CD4-positive, alpha-beta T cell (primary cell): ENCODE measurements at places on chromosomes 3 and 15.

GRCh38 chr15:75779504-75779903 lies 63.7 kb upstream of the UBE2Q2 start:
- no peak for DNase-seq
- no peaks in the 10 kb centered on the region for H3K27me3 ChIP-seq
- no peak overlapping the region for H3K27ac ChIP-seq
- H3K4me1 ChIP-seq: no peaks in the 10 kb centered on the region

DNA sequence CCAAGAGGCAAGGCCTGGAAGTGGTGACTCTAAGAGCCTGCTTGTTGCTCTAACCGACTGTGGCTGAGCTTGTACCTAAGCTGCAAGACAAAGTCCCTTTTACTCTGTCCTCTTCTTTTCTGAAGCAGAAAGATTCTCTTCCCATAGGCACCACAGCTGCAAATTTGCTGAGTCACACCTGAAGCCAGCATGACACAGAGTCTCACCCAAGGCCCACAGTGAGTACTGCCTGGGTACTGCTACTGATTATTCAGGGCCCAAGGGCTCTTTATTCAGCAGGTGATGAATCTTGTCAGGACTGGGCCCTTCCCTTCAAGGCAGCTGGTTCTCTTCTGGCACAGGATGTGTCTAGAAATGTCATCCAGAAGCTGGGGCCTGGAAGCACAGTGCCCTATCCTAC lies 18.9 kb upstream of the TIGIT start:
- H3K4me1 ChIP-seq: no peaks in the 10 kb centered on the region
- no peaks in the 10 kb centered on the region for H3K27me3 ChIP-seq
- H3K4me3 ChIP-seq: no peak overlapping the region
- DNase-seq: no peak
- no peak overlapping the region for H3K27ac ChIP-seq

- no peaks in the 10 kb centered on the region for H3K36me3 ChIP-seq
- H3K4me1 ChIP-seq: no peaks in the 10 kb centered on the region
- H3K27ac ChIP-seq: no peak overlapping the region
- DNase-seq: no peak
Measured at GRCh38 chr3:1183320-1184048, 90.7 kb downstream of the CNTN6 start.

DNA sequence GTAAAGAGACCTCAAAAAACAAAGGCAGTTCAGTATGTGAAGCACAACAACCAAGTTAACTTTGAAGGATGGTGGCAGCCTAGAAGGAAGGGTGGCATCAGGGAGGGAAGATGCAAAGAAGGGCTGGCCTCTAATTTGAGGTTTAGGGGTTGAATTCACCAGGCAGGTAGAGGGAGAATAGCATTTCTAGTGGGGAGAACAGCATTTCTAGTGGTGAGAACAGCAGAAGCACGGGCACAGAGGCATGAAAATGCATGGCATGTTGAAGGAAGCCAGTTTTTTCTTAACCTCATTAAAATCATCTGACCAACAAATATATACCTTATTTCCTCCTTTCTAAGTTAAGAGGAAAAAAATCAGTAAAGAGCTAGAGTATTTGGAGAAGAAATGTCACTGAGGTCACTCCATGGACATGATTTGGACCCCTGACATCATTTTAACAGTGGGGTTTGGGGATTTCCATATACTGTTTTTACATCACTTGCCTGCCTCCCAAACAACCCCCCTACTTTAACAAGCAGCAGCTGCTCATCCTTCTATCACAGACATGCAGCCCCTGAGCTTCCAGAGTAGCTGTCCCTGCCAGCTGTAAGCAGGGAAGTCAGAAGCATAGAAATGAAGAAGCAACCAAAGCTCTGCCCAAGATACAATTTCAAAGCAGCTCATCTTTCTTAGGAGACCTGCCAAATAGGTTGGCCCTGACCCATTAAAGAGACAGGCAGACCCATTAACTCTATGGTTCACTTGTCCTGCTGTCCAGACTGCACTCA lies 2.4 kb upstream of the POPDC2 start:
- no peak for DNase-seq
- no peak overlapping the region for H3K4me3 ChIP-seq
- peaks cover 19% of the 10 kb centered on the region for H3K36me3 ChIP-seq
- H3K27me3 ChIP-seq: no peaks in the 10 kb centered on the region
- no peak overlapping the region for H3K27ac ChIP-seq
- no peaks in the 10 kb centered on the region for H3K4me1 ChIP-seq

- no peak overlapping the region for H3K4me3 ChIP-seq
- DNase-seq: no peak
- H3K27me3 ChIP-seq: no peaks in the 10 kb centered on the region
Measured at GRCh38 chr3:104582092-104582491, 784.6 kb upstream of the ALCAM start.

- no peaks in the 10 kb centered on the region for H3K27me3 ChIP-seq
- no peak for DNase-seq
- no peaks in the 10 kb centered on the region for H3K36me3 ChIP-seq
- H3K4me1 ChIP-seq: no peaks in the 10 kb centered on the region
- no peak overlapping the region for H3K27ac ChIP-seq
Measured at GRCh38 chr3:153063337-153063736, 98.7 kb upstream of the RAP2B start.

DNA sequence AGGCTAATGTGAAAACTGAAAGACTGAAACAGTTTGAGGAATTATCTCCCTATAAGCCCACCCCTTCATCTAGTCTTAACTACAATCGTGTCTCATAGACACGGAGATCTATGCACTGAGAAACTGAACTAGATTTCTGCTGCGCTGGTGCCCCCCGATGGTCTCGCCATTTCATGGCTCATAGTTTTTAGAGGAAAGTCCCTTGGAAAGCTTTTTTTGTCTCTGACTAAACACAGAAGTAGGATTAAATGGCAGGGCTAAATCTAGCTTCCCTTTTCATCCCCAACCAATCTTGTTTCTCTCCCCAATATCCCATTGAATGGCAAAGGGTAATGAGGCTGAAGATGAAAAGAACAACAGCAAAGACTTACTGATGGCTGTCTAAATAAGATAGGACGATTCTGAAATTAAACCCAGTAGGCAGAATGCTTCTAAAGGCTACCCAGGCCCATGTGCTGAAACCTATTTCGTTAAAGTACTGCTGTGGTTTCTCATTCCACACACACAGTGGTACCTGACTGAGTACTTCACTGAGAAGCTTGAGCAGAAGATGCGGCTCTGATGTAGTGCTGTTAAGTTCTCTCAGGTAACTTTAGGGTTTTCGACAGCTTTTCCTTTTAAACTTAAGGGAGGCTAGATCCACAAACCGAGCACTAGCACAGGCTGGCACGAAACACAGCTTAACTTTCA lies 142.7 kb downstream of the GADL1 start:
- no peaks in the 10 kb centered on the region for H3K36me3 ChIP-seq
- H3K27me3 ChIP-seq: no peaks in the 10 kb centered on the region
- H3K27ac ChIP-seq: no peak overlapping the region
- H3K4me3 ChIP-seq: no peak overlapping the region

DNA sequence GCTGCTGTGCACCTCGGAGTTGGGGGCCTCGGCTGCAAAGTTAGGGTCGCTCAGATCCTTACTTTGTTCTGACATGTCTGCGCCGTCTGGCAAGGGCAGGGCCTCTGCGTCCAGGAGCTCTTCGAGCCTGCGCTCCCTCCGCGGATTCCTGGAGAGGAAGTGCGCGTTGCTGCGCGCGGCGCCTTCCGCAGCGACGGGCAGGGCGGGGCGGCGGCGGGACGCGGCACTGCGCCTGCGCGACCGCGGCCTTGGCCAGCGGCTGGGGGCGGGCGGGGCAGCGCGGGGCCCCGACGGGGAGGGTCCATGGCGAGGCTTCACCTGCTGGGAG lies at the start of gene NDN:
Gene NDN (minus strand): TSS at position 163 of the 328 bp plus-strand sequence. CDS start 88 bp downstream, at position 75.
- no peak within 1 kb of the TSS for H3K27ac ChIP-seq
- DNase-seq: peak; percentile 2
- no peaks in the 10 kb centered on the region for H3K4me1 ChIP-seq
- no peaks in the 10 kb centered on the region for H3K36me3 ChIP-seq

DNA sequence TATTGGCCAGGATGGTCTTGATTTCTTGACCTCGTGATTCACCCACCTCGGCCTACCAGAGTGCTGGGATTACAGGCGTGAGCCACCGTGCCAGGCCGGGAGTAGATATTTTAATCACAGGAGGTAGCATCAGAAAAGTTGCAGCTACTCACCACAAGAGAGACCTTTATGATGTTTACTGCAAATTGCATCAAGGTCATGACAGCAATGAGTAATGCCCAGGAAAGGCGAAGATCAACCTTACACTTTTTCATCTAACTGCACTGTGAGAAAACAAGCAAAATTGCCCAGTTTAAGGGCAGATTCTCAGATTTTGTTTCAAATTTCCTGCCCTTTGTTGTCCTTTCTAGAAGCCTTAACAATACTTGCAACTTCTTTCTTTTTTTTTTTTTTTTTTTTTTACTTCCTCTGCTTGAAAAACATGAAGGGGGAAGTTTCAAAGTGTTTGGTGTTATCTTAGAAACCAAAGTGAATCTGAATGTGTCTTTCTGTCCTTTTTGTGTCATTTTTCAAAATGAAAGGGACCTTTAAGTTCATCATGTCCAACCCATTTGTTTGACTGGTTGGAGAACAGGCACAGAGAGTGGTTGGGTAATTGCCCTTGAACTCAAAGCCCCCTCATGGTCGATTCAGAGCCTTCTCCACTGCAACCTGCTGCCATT lies 25.0 kb downstream of the TGFBR2 start:
- no peaks in the 10 kb centered on the region for H3K27me3 ChIP-seq
- DNase-seq: peak; percentile 56
- peaks cover 78% of the 10 kb centered on the region for H3K4me1 ChIP-seq

GRCh38 chr3:49634736-49635135 lies 39.4 kb upstream of the APEH start:
- H3K4me3 ChIP-seq: no peak overlapping the region
- H3K27ac ChIP-seq: no peak overlapping the region
- H3K27me3 ChIP-seq: no peaks in the 10 kb centered on the region
- no peaks in the 10 kb centered on the region for H3K36me3 ChIP-seq
- DNase-seq: no peak

GRCh38 chr15:41183581-41183980 lies 47.0 kb downstream of the EXD1 start:
- no peaks in the 10 kb centered on the region for H3K27me3 ChIP-seq
- H3K36me3 ChIP-seq: no peaks in the 10 kb centered on the region
- no peak overlapping the region for H3K4me3 ChIP-seq
- DNase-seq: no peak
- H3K4me1 ChIP-seq: no peaks in the 10 kb centered on the region

GRCh38 chr3:134619301-134619615 lies 31.6 kb downstream of the KY start:
- H3K27me3 ChIP-seq: no peaks in the 10 kb centered on the region
- H3K4me3 ChIP-seq: no peak overlapping the region
- no peaks in the 10 kb centered on the region for H3K36me3 ChIP-seq
- H3K27ac ChIP-seq: no peak overlapping the region

- H3K27me3 ChIP-seq: no peaks in the 10 kb centered on the region
- peaks cover 6% of the 10 kb centered on the region for H3K4me1 ChIP-seq
- H3K27ac ChIP-seq: no peak overlapping the region
- H3K4me3 ChIP-seq: no peak overlapping the region
- H3K36me3 ChIP-seq: no peaks in the 10 kb centered on the region
Measured at GRCh38 chr3:27349832-27350231, 19.4 kb downstream of the NEK10 start.

DNA sequence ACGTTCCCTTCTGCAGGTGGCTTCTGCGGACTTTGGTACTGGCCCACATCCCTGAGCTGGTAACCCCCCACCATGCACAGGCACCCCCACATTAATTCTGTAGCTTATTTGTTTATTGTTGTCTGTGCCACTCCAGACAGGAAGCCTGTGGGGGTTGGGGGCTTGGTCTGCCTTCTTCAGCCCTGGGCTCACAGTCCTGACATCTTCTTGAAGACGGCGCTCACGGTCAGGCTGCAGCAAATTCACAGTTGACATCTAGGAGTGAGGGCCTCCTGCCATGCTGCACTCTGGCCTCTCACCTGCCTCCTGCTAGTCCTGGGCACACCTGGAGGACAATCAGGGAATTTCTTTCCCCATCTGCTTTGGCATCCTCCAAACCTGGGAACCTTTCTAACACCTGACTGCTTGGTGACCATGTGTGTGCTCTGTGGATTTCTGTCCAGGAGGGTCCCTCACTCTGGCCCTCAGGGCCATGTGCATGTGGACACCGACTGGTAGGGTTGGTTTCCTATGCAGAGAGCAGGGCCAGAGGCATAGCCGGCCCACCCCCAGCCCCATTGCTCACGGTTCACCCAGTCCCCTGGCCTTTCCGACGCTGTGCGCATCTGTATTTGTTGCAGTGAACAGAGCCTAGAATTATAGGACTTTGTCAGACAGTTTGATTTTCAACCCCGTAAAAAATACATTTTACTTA lies 68.8 kb downstream of the APBA2 start:
- no peaks in the 10 kb centered on the region for H3K27me3 ChIP-seq
- H3K4me3 ChIP-seq: no peak overlapping the region
- no peak for DNase-seq

DNA sequence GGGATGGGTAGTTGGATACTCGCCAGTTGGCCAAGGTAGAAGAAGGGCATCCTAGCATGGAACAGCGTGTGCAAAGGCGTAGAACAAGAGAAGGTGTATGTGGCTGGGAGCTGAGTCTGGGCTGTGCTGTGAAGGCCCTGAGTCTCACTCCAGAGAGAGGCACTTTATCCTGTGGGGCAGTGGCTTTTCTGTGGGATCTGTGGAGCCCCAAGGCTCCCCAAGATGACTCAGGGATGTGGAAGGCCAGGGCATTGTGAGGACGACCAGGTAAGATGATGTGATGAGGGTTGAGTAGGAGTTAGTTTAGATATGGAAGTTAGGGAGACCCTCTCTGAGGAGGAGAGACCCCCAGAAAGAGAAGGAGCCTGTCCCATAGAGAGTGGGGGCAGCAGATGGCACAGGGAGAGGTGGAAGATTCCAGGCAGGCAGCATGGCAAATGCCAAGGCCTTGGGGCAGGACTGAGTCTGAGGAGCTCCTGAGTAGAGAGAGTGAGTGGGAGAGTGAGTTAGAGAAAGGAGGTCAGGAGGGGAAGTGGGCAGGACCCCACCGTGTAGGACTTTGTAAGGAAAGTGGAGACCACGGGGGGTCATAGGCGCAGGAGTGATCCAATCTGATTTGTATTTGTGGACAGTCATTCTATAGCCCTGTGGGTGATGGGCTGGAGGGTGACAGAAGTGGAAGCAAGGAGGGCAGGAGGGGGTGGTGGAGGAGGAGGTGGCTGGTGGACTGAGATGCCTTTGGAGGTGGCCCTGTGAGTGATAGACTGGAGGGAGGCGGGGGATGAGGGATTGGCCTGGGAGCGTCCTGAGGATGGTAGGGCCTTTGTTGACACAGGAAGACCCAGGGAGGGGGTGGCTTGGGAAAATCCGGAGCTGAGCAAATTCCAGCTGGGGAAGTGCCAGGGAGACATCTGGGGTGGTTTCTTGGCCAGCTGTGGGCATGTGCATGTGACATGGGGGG lies 50.3 kb downstream of the FBLN2 start:
- peaks cover 2% of the 10 kb centered on the region for H3K27me3 ChIP-seq
- no peaks in the 10 kb centered on the region for H3K36me3 ChIP-seq
- H3K4me3 ChIP-seq: no peak overlapping the region
- no peaks in the 10 kb centered on the region for H3K4me1 ChIP-seq
- DNase-seq: no peak

- no peaks in the 10 kb centered on the region for H3K27me3 ChIP-seq
- H3K4me3 ChIP-seq: no peak overlapping the region
- H3K27ac ChIP-seq: no peak overlapping the region
- H3K4me1 ChIP-seq: peaks cover 26% of the 10 kb centered on the region
- peaks cover 29% of the 10 kb centered on the region for H3K36me3 ChIP-seq
Measured at GRCh38 chr3:45666757-45667431, 22.3 kb upstream of the SACM1L start.

GRCh38 chr3:124133366-124133940 lies 141.5 kb upstream of the ROPN1 start:
- no peaks in the 10 kb centered on the region for H3K36me3 ChIP-seq
- H3K4me1 ChIP-seq: no peaks in the 10 kb centered on the region
- H3K27me3 ChIP-seq: no peaks in the 10 kb centered on the region
- no peak overlapping the region for H3K4me3 ChIP-seq
- DNase-seq: no peak

GRCh38 chr3:66443118-66443803 lies 57.6 kb downstream of the LRIG1 start:
- H3K4me3 ChIP-seq: no peak overlapping the region
- H3K27me3 ChIP-seq: no peaks in the 10 kb centered on the region
- DNase-seq: no peak
